ENCODE measurements at places on chromosomes 7 and 10.

GRCh38 chr10:11560076-11560709 is 51.3 kb downstream of the USP6NL start:
- DNase-seq, result peak; percentile 76

GRCh38 chr7:143882604-143883078 is 19.3 kb downstream of the TCAF1 start:
- no peak for DNase-seq

GRCh38 chr10:131845505-131846239 is 55.1 kb upstream of the PPP2R2D start:
- no peak for DNase-seq

DNA sequence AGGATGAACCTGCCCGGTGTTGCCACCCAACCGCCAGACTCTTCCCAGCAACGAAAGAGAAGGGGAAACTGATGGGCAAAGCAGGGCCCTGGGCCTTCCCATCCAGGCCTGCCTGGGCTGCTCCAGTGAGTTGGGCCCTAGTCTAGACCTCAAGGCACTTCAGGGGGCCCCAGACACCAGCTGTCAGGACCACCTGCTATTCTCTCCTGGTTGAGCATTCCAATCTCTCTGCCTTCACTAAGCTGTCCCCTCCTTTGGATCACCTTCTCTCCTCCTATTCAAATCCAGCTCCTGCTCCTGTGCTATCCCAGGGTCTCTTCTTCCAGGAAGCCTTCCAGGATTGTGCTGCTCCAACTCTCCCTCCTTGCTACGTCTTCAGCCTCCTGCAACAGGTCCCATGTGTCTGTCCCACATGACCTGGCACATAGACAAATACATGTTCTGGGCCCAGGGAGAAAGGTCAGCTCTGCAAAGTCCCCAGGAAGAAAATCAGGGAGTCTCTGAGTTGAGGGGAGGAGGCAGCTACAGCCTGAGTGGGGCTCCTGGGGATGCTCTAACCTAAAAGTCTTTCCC is 3.1 kb downstream of the STX1A start:
- DNase-seq, result no peak

DNA sequence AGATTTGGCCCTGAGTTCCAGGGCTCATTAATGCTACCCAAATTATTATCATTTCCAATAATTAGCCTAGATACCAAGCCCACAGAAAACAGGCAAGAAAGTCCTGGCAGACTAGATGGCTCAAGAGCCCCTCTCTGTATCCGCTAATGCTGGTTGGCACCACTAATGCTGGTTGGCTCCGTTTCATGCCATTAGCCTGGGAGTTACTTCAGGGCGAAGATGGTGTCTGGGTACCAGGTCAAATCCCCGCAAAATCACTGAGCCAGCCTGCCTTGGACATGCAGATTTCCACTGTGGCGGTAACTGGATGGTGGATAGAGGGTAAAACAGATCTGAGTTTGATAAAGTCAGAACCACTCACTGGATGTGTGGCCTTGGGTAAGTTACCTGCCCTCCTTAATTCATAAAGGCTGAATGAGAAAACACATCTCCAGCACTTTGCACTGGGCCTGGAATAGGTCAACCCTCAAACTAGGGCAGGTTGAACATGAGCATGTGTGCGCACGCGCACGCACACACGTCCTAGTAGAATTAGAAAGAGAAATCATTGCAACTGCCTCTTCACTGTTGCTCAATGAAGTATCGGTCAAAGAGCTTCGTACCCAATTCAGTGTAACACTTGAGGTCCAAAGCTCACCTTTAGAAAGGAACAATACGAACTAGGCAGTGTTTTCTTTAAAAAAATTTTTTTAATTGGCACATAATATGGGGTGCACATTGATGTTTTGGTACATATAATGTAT is 91.5 kb downstream of the PRPF18 start:
- DNase-seq, result no peak

GRCh38 chr7:103569621-103570305 is 123.8 kb upstream of the SLC26A5 start:
- no peak for DNase-seq

GRCh38 chr7:140518370-140519006 is 39.2 kb upstream of the MKRN1 start:
- no peak for DNase-seq

DNA sequence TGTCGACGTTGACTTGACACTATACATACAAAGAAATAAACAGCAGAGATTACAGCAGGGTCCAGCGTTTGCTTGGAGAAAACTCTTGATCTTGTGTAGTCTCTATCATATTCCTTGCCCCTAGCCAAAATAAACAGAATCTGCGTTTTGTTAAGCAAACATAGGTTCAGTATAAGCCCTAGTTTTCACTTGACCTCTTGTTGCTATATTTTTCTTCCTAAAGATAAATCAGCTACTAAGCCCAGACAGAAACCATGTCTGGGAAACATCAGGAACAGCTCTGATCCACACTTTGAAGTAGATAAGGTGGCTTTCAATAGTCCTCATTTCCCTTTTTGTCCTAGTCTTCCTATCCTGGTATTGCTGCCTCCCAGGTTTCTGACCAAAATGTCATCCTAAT is 328.2 kb upstream of the MAGI2 start:
- no peak for DNase-seq

DNA sequence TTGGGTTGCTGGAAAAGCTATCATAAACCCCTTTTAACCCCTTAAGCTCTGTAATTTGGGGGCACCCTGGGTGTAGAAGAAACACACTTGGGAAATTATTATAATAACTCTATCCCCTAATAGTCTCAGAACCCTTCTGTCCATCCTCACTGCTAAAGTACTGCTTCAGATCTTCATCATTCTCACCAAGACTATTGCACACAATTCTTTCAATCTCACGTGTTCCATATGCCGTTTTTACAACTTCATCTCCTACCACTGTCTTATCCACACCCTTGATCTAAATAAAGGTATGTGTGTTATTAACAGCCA is 15.8 kb downstream of the ANKRD22 start:
- DNase-seq, result no peak

DNA sequence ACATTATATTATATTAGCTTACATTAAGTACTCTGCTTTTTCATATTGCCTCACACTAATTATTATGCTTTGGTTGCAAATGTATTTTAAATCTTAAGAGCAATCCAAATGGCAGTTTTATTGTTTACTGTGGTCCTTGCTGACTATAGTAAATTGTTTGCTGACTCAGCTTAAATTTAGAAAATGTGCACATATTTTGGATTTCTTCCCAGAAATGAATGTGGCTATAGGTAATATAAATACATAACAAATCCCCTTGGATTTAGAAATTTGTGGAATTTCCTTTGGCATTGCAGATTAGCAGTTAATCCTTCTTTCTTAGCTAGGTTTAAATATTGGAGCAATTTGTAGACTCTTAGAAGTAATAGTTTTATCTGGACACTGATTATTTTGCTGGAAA is 565.8 kb downstream of the NRG3 start:
- no peak for DNase-seq

DNA sequence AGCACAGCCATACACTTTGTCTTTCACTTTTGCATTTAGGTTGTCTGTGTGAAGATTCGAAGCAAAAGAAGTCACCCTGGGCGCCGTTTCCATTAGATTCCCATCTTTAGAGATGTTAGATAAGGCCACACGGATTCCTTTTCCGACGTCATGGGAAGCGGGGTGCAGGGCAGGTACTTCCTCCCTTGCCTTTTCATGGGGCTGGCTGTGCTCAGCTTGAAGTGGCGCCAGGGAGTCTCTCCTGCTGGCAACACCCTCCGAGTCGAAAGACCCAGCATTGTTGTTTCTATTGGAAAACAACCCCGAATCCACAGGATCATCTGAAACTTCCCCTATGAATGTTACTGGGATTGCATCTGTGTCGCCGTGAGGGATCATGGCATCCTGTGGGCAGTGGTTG is 246.4 kb upstream of the GRB10 start:
- no peak for DNase-seq

DNA sequence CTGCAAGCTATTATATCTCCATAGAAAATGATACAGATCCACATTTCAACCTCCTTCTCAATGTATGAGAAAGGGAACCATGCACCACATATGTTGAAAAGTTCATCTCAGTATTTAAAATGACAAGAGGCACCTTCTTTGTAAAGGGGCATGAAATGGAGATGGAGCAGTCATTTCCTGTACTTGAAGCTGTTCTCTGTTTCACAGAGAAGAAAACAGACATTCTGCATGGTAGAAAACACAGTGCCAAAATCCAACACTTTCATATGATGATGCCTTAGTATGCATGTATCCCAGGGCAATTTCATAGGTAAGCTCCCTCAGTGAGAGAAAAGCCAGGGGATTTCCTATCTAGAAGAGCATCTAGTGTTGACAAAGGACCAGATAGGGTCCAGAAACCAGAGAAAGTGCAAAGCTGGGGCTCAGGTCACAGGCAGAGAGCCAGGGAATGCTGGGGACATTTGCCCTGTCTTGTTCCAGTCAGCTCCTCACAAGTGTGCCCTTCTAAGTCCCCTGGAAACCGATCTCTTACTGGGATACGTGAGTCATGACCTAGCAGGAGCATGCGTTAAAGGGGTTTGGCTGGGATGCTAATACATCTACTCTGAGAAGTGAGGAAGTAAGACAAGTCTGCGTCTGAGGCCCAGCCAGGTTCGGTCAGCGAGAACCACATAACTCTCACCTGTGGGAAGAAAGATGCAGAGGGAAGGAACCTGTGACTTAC is 118.7 kb downstream of the ICA1 start:
- no peak for DNase-seq
